ENCODE measurements at places on chromosomes 16 and 17. TPM values are rescaled to one million over a fixed set of nuclear protein-coding genes. Genes with fewer than 3 reads are reported as not detected.

GRCh38 chr17:61130330-61130729 lies 269.3 kb upstream of the TBX2 start:
- H3K27me3 ChIP-seq: no peaks in the 10 kb centered on the region
- H3K27ac ChIP-seq: no peak overlapping the region
- H3K4me1 ChIP-seq: no peaks in the 10 kb centered on the region

HOXB4 gene
- total RNA-seq: 3.0 TPM

DNA sequence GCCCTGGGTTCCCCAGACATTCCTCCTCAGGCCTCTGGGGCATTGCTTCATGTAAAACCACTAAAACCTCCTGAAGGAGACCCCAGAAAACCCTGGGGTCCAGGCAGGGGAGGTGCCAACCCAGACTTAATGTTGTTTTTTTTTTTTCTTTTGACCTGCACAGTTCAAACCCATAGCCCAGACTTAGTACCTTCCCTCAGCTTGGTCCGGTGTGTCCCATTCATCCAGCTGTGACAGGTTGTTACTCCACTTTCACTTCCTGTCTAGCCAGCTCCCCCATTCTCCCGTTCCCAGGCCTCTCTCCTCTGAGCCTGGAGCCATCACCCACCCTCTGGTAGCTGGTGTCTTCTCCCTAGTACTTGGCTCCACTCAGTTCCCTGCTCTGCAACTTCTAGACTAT lies 4.8 kb downstream of the CDR2L start:
- no peaks in the 10 kb centered on the region for H3K36me3 ChIP-seq
- no peak for DNase-seq
- no peaks in the 10 kb centered on the region for H3K27me3 ChIP-seq
- H3K4me3 ChIP-seq: no peak overlapping the region
- H3K4me1 ChIP-seq: peaks cover 5% of the 10 kb centered on the region

PRRT2 gene
- 33.4 TPM for total RNA-seq

DNA sequence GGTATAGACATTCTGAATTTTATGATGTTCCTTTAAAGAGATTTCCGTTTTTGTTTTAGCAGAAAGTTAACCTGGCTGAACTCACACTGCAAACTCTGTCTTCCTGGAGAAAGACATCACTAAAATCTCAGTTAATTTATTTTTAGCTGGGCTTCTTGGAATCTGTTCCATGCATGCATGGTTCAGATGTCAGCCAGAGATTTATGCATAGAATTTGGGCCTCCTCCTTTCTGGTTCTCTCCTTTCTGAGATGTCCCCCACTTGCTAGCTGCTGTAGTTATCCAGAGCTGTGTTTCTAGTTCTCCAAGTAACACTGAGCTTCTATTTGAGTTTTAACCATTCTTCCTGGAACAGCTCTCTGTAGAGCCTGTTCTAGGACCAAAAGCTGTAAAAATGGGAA lies 77.3 kb upstream of the TANC2 start:
- DNase-seq: no peak
- H3K4me3 ChIP-seq: no peak overlapping the region
- H3K36me3 ChIP-seq: no peaks in the 10 kb centered on the region
- no peaks in the 10 kb centered on the region for H3K27me3 ChIP-seq
- no peaks in the 10 kb centered on the region for H3K4me1 ChIP-seq

DNA sequence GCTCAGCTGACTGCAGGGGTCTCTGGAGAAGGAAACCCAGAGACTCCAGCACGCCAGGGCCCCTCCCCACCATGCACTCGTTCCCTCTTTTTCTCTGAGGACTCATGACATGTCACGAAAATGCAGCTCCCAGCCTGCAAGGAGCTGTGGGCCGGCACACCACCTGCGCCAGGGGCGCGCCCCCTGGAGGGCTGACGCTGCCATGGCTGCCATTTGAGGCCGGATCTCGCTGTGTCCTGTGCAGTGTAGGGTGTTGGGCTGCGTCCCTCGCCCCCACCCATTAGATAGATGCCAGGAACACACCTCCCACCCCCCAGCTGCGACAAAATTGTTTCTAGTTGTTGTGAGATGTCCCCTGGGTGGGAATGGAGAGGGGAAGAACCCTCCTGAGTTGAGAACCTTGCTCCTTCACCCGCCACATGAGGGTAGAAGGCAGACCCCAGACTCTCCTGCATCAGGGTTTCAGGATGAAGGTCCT lies 8.2 kb downstream of the SYNGR2 start:
- H3K27me3 ChIP-seq: no peaks in the 10 kb centered on the region
- peaks cover 28% of the 10 kb centered on the region for H3K4me1 ChIP-seq
- peak; percentile 78 for DNase-seq
- no peaks in the 10 kb centered on the region for H3K36me3 ChIP-seq

PRMT7 gene
- total RNA-seq: 30.3 TPM

KLHL10 gene
- 0.15 TPM for total RNA-seq

- no peak overlapping the region for H3K27ac ChIP-seq
- H3K36me3 ChIP-seq: no peaks in the 10 kb centered on the region
- H3K4me1 ChIP-seq: peaks cover 5% of the 10 kb centered on the region
- no peaks in the 10 kb centered on the region for H3K27me3 ChIP-seq
- no peak for DNase-seq
- no peak overlapping the region for H3K4me3 ChIP-seq
Observed at GRCh38 chr17:57586742-57587141, 158.4 kb downstream of the CCDC182 start.

DNA sequence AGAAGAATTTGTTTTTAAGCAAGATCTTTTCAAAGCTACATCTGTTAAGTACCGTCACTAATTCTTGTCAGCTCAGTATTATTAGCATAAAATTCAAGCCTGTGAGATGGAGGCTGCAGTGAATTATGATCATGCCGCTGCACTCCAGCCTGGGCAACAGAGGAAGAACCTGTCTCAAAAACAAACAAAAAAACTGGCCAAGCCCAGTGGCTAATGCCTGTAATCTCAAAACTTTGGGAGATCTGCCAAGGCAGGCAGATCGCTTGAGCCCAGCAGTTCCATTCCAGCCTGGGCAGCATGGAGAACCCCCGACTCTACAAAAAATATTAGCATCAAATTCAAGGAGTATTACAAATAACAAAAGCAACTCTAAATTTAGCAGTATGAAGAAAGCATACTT lies 88.0 kb downstream of the STXBP4 start:
- H3K27ac ChIP-seq: no peak overlapping the region
- no peaks in the 10 kb centered on the region for H3K4me1 ChIP-seq
- H3K4me3 ChIP-seq: no peak overlapping the region
- no peaks in the 10 kb centered on the region for H3K36me3 ChIP-seq
- DNase-seq: no peak

TBC1D3H gene
- total RNA-seq: not detected

DNA sequence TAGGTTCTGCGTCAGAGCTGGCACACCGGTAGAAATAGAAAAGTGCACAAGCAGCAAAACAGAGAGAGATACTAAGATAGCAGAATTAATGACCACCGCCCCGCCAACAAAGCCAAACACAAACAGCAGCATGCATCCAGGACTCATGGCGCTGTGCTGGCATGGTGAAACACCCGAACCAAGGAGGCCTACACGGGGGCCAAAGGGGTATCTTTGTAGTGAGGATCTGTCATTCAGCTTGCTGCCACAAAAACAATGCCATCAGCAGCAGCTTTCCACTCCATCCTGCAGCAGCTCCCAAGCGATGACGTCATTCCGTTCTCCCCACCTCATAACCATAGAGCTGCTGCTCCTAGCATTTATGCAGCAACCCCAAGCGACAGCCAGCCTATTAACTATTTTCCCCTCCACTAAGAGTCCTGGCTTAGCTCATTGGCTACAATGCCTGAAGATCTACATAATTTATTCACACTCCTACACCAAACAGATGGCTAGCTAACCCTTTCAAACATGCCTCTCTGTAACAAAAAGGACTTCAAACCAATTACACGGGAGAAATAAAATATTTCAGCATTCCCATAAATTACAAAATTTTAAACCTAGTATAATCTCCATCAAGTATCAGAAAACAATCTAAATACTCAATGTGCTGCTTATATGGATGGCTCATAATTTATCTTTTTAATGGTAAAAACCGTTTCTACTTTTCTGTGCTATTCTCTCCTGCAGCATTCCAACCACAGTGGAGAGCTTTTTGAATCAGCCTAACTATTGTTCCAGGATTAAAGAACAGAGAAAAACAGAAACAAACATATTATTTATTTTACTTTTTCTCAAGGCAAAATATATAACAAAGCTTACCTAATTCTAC lies 73.9 kb downstream of the SPAG9 start:
- H3K4me1 ChIP-seq: peaks cover 3% of the 10 kb centered on the region
- H3K27ac ChIP-seq: no peak overlapping the region
- no peaks in the 10 kb centered on the region for H3K27me3 ChIP-seq
- DNase-seq: peak; percentile 72
- H3K4me3 ChIP-seq: peak overlapping the region; percentile 35

TPPP3 gene
- total RNA-seq: 10.9 TPM

GRCh38 chr17:12113156-12113555 lies 92.5 kb downstream of the MAP2K4 start:
- no peaks in the 10 kb centered on the region for H3K4me1 ChIP-seq
- no peak overlapping the region for H3K4me3 ChIP-seq
- no peaks in the 10 kb centered on the region for H3K36me3 ChIP-seq
- no peaks in the 10 kb centered on the region for H3K27me3 ChIP-seq
- no peak overlapping the region for H3K27ac ChIP-seq
- DNase-seq: no peak

- H3K4me1 ChIP-seq: no peaks in the 10 kb centered on the region
- DNase-seq: no peak
- no peaks in the 10 kb centered on the region for H3K27me3 ChIP-seq
- H3K27ac ChIP-seq: no peak overlapping the region
Observed at GRCh38 chr17:43327834-43328420, 70.9 kb upstream of the ARL4D start.

DNA sequence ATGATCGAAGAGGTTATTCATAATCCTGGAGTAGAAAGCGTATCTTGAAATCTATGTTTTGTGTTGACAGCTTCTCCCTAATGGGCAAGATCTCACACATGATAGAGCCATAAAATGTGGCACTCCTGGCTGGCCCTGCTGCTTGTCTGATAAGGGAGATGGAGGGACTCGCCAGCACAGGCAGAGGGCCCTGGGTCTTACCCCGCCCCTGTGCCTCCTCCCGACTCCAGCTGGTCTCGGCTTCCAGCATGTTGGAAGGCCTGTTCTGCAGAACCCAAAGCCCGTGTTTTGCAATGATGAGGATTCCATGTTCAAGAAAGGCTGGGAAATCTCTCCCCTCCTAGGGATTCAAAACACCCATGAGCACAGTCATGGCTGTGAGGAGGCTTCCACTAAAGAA lies 106.7 kb upstream of the SDK2 start:
- no peak for DNase-seq
- H3K27me3 ChIP-seq: no peaks in the 10 kb centered on the region
- no peaks in the 10 kb centered on the region for H3K36me3 ChIP-seq
- no peaks in the 10 kb centered on the region for H3K4me1 ChIP-seq

GAS2L2 gene
- 1.1 TPM for total RNA-seq

DNA sequence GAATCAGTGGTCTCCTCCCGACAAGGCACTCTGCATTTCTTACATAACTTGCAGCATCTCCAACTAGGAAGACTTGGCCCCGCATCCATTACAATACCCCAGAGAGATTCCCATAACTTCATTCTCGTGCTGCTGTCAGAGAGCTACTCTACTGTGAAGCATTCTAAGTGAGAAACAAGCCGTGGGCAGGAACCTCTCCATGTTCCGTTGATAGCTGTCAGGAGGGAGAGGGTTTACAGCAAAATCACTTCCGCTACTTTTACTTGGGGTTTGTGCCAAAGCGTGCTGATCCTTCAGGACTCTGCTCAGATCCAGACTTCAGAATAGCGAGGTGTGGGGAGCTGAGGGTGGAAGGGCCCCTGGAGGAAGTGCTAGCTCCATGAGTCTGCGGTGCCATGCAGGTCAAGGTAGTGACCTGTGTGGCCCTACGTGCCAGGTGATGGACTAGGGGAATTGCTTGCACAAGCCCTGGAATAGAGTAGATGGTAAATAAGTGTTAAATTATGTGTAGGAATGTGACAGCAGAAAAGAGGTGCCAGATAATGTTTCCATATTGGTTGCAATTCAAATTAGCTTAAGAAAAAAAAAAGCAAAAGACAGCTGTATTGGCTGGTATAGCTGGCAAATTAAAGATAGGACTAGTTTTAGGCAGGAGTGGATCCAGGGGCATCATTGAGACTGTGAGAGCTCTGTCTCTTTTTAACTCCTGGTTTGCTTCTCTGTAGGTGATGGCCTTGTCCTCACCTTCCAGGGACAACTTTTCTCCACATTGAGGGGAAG lies 358.5 kb upstream of the ERCC4 start:
- H3K36me3 ChIP-seq: no peaks in the 10 kb centered on the region
- no peak overlapping the region for H3K27ac ChIP-seq
- H3K4me1 ChIP-seq: no peaks in the 10 kb centered on the region
- H3K27me3 ChIP-seq: no peaks in the 10 kb centered on the region
- no peak for DNase-seq

DNA sequence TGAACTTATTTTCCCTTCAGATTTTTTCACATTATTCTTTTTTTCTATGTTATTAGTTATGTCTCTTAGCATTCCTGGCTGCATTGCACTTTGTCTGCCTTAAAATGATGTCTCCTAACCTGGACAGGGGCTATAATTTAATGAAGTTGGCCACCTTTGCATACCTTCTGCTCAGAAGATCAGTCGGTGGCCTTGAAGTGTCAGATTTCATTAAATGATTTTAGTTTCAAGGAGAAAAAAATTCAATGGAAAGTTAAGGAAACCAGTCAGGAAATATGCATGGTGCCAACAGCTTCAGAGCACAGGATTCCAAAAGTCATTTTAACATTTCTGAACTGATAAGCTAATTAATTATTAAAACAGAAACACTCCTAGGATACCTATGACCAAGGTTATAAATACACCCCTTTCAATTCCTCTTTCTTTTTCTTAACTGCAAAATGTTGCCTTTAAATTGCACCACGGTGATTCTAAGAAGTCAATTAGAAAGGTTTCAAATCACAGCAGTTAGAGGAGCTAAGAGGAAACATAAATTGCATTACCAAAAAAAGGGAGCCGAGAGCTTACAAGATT lies 533.4 kb downstream of the KCNJ2 start:
- H3K36me3 ChIP-seq: no peaks in the 10 kb centered on the region
- no peaks in the 10 kb centered on the region for H3K27me3 ChIP-seq
- no peak overlapping the region for H3K27ac ChIP-seq
- H3K4me1 ChIP-seq: no peaks in the 10 kb centered on the region

DNA sequence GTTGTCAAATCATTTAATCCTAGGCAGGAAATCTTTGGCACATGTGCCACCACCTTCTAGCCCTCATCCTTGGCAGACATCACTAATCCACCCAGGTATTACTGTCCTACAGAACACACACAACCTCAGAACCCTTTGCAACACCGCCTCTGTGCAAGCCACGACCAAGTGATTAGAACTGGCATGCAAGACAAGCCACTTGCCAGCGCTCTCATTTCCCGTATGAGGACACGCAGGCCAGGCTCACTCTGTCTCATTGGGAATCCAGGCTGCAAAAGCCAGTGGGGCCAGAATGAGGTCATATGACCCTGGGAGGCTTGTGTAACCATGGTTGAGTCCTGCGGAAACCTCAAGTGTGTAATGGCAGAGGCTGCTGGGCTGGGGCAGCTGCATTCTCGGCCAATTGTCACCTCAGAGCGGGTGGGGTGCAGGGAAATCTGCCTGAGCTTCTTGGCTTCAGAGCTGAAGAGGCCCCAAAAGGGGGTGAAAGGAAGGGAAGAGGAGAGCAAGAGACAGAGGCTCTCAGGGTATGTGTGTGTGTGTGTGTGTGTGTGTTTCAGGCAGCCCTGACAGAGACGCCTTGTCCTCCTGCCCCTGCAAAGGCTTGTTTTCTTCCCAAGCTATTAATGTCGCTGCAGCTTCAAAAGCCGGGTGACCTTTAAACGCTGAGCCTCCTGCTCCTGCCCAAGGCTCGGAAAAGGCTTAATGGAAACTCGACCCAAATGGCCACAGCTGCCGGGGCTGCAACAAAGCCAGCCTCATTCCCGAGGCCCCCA lies 43.2 kb upstream of the MRPS23 start:
- DNase-seq: peak; percentile 81
- H3K27ac ChIP-seq: peak overlapping the region; percentile 73
- no peak overlapping the region for H3K4me3 ChIP-seq
- no peaks in the 10 kb centered on the region for H3K27me3 ChIP-seq
- H3K36me3 ChIP-seq: no peaks in the 10 kb centered on the region
